ENCODE measurements at places on chromosomes 12 and 14. TPM values are rescaled to one million over a fixed set of nuclear protein-coding genes. Genes with fewer than 3 reads are reported as not detected.

The ERP27 gene
- total RNA-seq, result 0.87 TPM

The KRT71 gene
- total RNA-seq, result not detected

The R3HDM2 gene
- 49.0 TPM for total RNA-seq

The PNMA1 gene
- total RNA-seq, result 49.3 TPM

The CLEC6A gene
- not detected for total RNA-seq

The ESRRB gene
- 0.22 TPM for total RNA-seq

The RNF212B gene
- total RNA-seq, result not detected

The PRB2 gene
- total RNA-seq, result not detected

The ADSS1 gene
- total RNA-seq, result 5.2 TPM

- no peak for DNase-seq
Observed at GRCh38 chr12:6146509-6146908, 22.0 kb upstream of the VWF start.

GRCh38 chr14:103404032-103404918 lies 19.1 kb downstream of the MARK3 start:
- DNase-seq, result no peak

- no peak for DNase-seq
Observed at GRCh38 chr12:20305470-20305869, 62.9 kb upstream of the PDE3A start.

- no peak for DNase-seq
Observed at GRCh38 chr12:110277530-110278254, 3.4 kb upstream of the ATP2A2 start.

DNA sequence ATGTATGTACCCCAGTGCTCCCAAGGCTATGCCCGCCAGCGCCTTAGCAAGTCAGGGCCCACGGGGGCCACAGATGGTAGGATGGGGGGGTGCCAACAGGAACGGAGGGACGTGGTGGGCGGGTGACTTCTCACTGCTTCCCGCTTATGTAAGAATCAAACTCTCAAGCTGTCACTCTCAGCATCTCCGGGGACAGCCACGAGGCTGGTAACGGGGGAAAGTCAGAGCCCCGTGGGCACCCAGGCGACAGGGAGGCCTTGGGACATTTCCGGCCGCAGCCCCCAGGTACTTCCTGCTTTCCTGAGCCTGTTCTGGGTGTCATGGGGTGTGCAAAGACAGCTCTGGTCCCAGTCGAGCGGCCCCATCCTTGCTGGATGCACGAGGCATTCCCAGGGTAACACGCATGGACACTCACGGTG lies 59.3 kb downstream of the TESC start:
- DNase-seq, result no peak

DNA sequence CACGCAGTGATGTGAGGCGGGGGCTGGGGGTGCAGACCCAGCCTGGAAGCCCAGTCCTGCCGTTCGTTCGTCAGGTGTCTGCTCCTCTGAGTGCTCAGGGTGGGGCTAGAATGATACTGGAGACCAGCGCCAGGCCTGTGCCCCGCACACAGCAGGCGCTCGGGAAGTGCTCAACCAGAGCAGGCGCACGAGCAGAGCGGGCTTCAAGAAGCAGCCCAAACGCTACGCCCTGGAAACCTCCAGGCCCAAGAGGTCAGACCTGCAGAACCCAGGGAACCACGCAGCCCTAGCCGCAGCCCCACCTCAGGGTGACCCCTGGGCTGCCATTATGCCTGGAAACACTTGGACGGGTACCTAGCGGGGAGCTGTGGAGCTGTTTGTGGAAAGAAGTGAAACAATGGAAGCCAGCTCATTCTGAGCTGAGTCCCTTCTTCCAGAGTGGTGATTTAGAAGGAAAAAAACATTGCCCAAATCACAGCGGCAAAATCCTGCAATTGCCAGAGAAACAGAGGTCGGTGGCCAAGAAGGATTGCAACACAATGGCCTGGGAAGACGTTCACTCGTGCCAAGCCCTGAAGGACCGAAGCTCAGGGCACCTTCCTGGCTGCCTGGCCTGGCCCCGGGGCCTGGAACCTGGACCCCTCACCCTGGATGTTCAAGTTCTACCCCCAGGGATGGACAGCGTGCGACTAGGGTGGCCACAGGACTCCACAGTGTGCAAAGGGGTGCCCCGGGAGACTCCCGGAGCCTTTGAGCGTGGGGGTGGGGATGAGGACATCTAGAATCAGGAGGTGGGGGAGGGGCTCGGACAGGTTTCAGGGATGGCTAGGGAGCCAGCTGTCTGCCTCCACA lies 40.4 kb upstream of the DIO3 start:
- no peak for DNase-seq

DNA sequence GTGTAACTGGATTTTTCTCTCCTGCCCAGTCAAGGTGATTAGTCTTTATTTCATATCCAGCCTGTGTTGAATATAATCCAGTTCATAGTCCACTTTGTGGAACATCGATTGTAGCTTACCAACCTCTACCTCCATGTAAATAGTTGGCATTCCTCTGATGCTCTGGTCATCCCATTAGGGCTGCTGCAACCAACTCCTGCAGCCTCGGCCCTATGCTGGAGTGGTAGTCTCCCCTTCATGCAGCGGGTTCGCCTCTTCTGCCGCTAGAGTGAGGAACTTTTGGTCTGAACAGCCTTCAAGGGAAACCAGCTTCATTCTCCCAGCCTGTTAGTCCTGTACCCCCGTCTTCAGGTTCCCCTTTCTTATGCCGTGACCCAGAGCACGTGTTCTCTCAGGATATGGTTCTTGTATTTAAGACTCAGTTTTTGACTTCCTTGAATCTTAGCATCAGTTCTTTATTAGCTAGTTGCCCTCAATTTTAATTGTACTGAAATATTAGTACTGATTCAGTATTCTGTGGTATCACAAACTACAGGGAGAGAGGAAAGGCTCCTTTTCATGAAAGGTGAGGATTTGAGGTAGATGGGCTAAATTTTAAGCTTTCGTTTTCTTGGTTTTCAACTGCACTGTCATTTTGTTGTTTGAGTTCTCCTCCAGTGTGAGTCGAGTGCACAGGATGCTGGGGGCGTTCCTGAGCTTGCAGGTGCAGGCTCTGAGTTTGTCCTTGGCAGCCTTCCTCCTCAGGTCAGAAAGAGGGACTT lies 33.2 kb downstream of the ZNF664 start:
- DNase-seq, result no peak

DNA sequence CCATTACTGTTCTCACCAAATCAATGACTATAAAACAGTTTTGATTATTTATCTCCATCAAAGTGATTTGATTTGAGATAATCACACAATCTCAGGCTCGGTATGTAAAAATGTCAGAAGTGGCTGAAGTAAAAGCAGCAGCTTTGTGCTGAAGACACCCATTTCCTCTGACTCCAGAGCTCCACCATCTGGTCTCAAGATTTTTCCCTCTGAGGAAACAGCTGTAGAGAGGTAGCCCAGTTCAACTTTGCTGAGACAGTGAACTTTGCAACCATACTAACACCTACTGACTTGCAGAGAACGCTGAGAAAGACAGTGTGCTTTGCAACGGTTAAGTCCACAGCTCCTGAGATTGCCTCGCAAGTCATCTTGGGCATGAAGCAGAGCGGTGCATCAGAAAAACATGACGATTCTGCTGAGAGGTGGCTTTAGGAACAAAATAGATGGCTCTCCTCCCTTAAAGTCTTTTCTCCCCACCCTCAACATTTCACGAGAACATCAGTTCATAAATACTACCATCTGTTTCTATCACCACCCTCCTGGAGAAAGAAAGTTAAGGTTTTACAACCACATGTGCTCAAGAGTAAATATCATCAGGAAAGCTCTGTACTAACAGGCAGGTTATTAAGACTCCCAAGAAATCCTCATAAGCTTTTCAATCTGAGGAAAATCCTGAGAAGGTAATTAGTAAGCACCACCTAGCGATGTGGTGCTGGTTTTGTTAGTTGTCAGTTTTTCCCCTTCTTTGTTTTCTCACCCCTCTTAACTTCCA lies 34.8 kb downstream of the HIGD1C start:
- DNase-seq, result no peak

GRCh38 chr14:51202914-51203665 lies 37.0 kb upstream of the TMX1 start:
- no peak for DNase-seq

DNA sequence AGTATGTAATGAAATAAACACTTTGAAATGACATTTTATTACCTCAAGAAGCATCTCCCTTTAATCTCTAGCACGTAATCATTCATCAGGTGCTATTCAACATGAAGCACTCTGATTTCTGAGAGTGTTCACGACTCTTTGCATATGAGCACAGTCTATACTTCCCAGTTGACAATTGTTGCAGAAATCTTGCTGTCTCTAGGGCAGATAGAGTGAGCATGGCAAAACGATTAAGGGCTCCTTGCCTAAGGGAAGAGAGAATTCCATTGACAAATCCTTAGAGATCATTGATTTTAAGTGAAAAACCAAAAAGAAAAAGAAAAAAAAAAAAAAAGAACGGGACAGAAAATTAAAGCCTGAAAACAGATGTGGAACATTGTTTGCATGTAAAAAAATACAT lies 107.6 kb downstream of the C12orf50 start:
- DNase-seq, result no peak

DNA sequence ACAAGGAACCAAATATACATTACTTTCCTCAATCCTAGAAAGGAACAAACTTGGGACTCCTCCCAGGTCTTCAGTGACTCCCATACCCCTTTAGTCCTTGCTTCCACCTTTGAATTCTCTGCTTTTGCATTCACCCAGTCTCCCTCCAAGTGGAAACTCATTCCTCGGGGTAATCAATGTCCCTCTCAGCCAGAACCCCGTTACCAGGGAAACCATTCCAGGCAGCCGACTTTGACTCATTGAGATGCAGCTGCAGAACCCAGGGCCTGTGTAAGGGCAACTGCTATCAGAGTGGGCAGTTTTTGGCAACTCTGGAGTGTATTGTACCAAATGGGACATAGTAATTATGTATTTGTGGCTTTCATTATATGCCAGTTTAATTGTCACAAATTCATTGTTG lies 186.2 kb downstream of the NRXN3 start:
- DNase-seq, result no peak

GRCh38 chr14:51511265-51511664 lies 140.4 kb upstream of the FRMD6 start:
- DNase-seq, result no peak

GRCh38 chr14:95192311-95192710 lies 35.0 kb upstream of the DICER1 start:
- no peak for DNase-seq

- no peak for DNase-seq
Observed at GRCh38 chr12:15173142-15173541, 48.1 kb downstream of the RERG start.

DNA sequence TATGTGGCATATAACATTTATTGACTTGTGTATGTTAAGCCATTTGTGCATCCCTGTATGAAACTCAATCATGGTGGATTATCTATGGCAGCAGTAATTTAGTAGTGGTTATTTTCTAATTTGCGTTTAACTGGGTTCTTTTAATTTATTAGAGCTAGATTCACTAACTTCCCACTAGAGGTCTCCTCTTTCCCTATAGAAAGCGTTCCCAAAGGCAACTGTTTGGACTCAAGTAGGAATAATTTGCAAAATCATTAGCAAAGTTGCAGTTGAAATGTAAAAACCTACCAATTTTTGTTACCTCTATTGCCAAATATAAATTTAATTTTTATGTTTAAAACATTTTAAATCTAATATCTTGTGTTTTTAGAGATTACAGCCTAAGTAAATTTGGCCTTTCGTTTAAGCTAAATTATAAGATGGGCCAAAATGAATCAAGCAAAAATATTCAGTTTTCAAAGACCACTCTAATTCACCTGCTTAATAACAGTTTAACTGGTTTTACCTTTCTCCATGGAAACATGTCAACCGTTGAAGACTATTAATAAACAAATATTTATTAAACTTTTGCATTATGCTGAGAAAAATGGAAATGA lies 6.0 kb downstream of the DMAC2L start:
- DNase-seq, result no peak

DNA sequence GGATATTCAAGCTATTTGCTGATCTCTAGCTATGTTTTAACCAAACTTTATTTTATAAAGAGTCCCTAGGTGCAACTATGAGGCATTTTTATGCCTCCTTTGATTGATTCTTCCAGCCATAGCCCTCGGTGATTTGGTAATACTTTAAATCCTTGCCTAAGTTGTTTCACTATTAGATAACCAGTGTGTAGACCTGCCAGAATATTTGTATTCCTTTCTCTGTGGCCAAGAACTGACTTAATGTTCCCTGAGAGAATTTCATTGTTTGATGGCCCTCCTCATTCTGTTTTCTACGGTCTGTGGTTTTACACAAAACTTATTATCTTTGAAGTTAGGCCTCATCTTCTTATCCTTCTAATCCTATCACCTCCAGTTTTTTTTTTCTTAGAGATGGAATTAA lies 109.7 kb upstream of the MDGA2 start:
- DNase-seq, result no peak

- no peak for DNase-seq
Observed at GRCh38 chr12:93425736-93426411, 15.9 kb downstream of the UBE2N start.

DNA sequence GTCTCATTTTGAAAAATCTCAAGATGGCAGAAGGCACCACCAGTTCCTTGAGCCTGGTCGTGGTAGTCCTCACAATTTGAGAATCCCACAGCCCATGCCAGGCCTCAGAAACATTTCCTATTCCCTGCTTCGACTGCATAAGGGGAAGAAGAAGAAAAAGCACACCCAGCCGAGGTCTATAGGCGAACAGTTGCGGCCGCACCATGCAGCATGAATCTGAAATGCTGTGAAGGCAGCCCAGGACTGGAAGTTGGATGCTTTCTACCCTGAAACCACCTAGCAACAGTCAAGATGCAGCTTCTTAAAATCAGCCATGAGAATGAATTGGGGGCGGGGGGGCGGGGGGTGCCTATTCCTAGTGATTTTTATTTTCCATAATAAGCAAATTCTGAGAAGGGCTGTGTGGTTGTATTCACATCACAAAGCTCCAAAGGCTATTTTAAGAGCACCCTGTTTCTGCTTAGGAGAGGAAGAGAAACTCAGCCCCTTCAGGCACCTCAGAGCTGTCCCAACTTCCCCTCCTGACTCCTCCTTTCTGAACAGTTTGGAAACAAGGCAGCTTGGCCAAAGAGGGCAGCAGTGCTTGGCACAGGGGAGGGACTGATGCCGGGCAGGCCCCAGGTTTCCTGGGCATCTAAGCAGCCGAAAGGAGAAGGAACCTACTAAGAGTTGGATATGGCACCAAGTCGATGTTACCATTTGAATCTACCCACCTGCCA lies 172.5 kb upstream of the FOXN3 start:
- DNase-seq, result no peak

GRCh38 chr14:96245710-96246538 lies 10.1 kb upstream of the BDKRB1 start:
- no peak for DNase-seq

GRCh38 chr12:103840462-103840875 lies 565 bp downstream of the NT5DC3 start:
- no peak for DNase-seq

Data from mesenteric fat pad (tissue), 1 donor.